ENCODE measurements at places on chromosomes 4 and X.

DNA sequence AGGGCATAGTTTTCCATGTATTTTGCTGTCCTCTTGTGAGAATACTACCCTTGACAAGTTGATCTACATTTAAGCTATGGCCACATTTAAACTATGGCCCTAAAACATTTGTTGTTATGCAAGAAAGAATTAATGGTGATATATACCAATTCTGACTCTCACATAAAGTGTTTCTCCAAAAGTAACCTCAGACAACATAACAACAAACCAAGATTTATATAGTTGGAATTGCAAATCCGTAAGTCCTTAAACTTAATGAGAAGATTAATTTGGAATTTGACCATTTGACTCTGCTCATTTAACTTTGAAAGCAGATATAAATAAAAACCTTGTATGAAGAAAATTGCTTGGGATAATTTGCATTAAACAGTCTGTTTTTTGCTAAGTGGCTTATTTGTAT is 38.9 kb downstream of the RUFY3 start:
- no peak for DNase-seq

DNA sequence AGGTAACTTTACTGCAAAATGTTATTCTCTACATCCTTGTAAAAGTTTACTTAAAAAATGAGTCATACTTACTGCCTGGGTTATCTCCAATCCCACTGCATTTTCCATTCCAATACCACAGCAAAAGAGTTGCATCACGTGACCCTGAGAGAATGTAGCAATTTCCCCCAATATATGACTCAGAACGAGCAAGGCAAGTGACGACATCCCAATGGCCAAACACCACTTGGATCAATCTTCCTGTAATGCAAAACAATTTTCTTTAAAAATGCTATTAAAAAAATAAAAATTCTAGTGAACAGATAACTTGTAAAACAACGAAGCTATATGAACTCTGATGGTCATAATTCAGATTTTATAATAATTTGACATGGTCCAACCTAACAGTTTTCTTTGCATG is 224.3 kb downstream of the DCLK2 start:
- peak; percentile 76 for DNase-seq

DNA sequence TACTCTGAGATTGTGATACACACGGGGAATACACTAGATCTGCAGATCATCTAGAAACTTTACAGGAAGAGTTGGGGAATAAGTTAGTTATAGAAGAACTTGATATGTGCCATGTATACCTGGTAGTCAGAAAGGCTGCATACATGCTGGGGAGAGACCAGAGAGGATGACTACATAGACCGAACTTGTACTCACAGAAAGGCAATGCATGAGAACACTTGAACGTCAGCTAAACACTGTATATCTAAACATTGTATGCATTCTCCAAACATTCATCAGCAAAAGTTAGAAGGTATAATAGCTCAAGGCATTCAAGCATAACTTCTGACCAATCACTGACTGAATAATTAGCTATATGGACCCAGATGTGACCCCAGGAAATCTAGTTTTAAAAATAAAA is 78.0 kb upstream of the PDHA2 start:
- DNase-seq, result no peak

- no peak for DNase-seq
Observed at GRCh38 chr4:128633067-128633466, 176.4 kb upstream of the JADE1 start.

DNA sequence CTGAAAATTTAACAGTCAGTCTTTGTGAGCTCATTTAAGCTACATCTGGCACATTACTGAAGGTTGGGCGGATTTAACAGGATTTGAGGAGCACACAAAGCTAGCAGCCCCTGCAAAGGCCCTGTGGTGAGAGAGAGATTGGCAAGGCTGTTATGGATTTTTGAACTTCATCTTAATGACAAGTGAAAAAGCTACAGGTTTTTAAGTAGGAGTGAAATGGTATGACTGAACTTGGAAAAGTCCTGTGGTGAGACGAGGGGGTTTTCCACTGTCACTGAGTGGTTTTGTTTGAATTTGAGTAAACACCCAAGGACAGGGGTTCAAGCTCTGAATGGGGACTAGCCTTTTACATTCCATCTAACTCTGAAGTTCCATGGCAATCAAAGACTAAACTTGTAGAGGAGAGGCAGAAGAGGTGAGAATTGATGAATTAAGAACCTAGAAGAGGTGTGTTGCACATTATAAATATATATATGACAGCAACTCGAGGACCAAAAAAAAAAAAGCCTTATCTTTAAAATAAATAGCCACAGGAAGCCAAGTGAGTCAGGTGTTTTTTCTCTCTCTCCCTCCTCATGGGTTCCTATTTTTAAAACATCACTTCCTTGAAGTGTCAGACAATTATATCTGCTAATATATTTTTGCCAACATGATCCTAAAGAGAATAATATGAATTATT is 47.8 kb upstream of the CLNK start:
- DNase-seq, result no peak

DNA sequence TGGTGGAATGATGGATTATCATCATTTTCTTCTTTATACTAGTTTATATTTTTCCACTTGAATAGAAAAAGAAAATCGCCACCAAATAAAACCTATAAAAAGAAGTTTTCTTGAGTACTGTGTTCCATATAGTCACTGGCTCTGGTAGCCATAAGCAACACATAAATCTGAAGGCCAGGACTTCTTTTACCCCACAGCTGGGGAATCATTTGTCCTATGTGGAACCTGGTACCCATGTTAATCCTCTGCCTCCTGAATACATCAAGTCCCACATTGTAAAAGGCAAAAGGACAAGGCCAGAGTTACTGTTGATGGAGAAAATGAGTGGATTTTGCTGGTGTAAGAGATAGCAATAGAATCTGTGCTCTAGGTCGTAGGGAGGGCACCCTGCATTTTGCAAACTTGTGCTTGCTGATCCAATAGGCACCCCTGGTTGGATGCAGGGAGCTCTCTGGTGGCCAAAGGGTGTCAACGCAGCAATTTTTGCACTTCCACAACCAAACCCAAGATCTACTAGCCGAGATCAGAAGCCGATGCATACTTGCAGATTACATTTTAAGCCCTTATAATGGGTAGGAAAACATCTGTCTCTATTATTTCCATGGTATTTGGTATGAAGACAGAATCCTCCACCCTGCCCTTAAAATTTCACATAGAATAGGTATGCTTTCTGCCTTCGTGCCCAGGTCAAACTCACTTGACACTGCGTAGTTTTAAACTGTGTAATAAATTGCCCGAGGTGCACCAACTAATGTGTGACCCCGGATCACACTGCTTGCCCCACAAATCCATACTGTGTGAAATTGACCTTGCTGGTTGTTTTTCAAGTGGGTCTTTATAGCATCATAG is 146.2 kb upstream of the SCML1 start:
- peak; percentile 44 for DNase-seq

DNA sequence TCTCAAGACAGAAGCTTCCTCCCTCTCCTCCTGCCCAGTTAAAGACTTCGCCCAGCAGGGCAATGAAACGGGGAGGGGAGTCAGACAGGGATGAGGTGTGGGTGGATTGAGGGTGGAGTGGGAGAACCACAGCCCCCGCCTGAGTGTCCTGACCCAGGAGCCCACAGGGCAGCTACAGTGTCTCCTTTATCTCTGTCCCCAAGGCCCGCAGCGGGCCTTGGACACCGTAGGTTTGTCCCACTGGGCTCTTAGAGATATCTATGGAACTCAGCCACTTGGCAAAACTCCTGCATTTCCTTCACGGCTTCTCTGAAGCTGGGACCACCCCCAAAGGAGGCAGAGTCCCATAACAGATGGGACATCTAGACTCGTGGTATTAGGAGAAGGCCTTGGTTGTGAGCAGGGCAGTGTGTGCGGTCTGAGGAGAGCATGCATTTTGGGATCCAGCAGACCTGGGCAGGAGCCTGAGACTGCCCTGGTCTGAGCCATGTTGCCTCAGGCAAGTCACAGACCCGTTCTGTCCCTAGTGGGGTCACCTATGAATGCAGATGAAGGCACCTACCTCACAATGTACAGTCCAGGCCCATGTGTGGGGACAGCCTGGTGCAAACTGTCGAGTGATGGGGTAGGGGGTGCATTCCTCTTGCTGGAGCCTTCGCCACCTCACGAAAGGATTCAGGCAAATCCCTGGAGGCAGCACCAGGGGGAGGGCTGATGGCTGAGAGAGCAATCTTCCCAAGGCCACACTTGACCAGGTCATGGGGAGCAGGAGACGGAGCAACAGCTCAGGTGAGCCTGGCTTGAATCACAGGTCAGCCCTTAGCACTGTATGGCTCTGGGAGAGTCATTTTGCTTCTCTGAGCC is 225.7 kb upstream of the PSAPL1 start:
- DNase-seq, result no peak

DNA sequence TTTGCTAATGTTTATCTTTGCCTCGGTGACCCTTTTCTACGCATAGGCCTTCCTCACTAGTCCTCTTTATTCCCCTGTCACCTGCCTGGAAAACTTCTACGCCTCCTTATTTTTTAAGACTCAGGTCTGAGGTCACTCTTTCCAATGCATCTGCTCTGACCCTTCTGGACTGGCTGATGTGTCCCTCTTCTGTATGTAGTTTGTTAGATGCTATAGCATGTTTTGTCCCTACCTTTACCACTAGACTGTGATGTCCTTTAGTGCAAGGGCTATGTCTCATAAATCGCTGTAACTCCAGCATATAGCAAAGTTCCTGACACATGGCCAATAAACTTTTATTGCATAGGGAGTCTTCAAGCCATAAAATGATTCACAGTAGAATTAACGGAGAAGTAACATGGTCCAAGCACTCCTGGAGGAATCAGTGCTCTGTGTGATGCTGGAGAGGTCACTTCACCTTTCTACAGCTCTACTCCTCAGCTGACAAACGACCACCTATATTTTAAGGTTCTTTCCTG is 872.5 kb upstream of the SLIT2 start:
- DNase-seq, result no peak

GRCh38 chr4:185916683-185917082 is 104.7 kb upstream of the SORBS2 start:
- DNase-seq, result no peak

GRCh38 chr4:103046416-103047290 is 27.1 kb upstream of the SLC9B1 start:
- peak; percentile 40 for DNase-seq

GRCh38 chr4:143071351-143071750 is 113.4 kb upstream of the USP38 start:
- DNase-seq, result no peak

- DNase-seq, result peak; percentile 86
Observed at GRCh38 chr4:71978210-71978835, 53.5 kb upstream of the NPFFR2 start.

DNA sequence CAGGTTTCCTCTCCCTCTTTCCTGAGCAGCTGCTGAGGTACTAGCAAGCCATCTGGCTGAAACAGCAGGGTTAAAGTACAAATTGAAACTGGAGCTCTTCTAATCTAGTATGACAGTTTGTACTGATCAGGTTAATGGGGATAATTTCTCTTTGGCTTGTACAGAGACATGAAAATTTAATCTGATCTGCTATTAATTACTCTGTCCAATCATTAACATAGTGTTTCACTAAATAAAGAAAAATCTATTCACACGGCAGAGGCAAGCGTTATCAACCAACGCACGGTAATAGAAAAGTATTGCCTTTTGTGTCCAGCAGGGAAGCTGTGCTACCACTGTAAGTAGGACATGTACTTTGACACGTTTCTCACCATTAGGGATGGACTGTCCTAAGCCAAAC is 71.1 kb downstream of the IGSF1 start:
- no peak for DNase-seq

DNA sequence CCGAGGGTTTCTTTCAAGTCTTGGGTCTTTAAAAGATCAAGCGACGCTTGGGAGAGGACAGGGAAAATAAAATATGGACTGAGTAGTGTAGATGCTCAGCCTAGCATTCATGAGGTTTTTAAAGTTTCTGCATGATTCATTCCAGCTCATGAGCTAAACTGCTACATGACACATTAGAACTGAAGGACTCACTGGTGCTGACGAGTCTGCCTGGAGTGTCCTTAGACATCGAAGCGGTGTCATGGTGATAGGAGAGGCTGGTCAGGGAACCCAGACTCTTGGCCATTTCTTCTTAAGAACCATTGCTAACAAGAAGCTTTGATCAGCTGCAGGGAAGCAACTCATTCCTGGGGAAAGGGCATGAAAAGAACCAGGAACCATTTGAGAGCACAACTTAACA is 158.6 kb downstream of the TRIML1 start:
- DNase-seq, result no peak

DNA sequence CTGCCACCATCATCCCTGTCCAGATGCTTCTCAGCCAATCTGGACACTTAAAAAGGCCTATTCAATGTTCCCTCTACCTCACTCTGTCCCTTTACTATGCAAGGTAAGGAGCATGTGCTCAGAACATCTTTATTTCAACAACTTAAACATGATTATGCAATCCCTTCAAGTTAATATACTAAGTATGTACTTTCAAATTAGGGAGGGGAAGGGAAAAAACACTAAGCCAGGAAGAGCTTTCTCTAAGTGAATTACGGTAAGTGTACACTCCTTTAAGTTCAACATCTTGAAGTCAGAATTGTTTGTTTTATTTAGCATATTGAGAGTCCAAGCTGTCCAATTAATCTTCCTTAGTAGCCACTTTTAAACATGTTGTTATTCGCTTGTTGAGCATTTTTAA is 14.1 kb downstream of the SLC10A7 start:
- no peak for DNase-seq

- DNase-seq, result no peak
Observed at GRCh38 chr4:56828784-56829535, 7.5 kb upstream of the SPINK2 start.

- no peak for DNase-seq
Observed at GRCh38 chrX:129534816-129535578, 5.1 kb upstream of the OCRL start.

GRCh38 chr4:174397366-174398155 is 113.8 kb downstream of the CEP44 start:
- no peak for DNase-seq

DNA sequence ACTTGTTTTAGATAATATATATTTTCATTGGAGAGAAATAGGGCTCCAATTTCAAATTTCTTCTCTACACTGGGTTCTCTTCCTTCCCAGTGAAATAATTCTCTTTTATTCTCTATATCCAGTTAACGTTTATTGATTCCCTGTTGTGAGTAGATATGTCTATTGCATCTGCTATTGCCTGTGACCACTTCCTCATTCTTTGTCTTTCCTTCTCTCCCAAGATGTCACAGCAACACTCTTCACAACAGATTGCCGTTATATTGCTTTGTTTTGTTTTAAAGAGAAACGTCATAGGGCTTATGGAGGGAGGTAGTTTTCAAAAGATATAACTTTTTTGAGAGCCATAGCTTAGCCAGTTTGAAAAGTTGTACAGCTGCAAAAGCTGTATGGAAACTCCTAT is 343.8 kb downstream of the ARHGAP24 start:
- no peak for DNase-seq

- DNase-seq, result no peak
Observed at GRCh38 chrX:48458711-48459110, 11.3 kb downstream of the SLC38A5 start.

DNA sequence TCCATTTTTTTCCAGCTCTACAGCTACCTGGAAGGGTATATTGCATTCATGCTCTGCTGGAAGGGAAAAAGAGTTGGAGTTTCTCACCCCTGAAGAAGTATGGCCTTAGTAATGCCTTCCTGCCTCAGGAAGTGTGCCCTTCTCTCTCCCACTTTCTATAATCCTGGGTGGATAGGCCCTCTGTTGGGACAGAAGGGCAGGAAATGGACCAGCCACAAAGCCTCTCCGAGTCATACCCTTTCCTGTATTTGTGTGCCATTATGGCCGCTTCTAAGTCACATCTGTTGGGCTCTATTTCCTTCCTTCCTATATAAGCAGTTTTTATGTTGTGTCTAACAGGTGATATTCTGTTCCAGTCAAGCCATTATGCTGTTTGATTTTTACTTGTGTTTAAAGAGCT is 74.8 kb upstream of the SMARCA5 start:
- no peak for DNase-seq

- no peak for DNase-seq
Observed at GRCh38 chr4:184104419-184105101, 113.1 kb downstream of the ENPP6 start.

All from inflammatory macrophage treated with lipopolysaccharide for 4 hours (primary cell).